ENCODE measurements at places on chromosomes 2 and 18. TPM values are rescaled to one million over a fixed set of nuclear protein-coding genes. Genes with fewer than 3 reads are reported as not detected.
A peak's percentile ranks its signal among the peaks of the same experiment; 100 is the strongest.

Gene TUBA3D
- not detected for total RNA-seq

Gene IKZF2
- total RNA-seq: 6.3 TPM

Gene TLX2
- total RNA-seq: 0.21 TPM

Gene SLC66A3
- total RNA-seq: 8.2 TPM

GRCh38 chr18:55587418-55588110 lies 428 bp downstream of the TCF4 start:
- DNase-seq: peak; percentile 31

GRCh38 chr2:127796389-127796788 lies 14.6 kb downstream of the WDR33 start:
- DNase-seq: no peak

DNA sequence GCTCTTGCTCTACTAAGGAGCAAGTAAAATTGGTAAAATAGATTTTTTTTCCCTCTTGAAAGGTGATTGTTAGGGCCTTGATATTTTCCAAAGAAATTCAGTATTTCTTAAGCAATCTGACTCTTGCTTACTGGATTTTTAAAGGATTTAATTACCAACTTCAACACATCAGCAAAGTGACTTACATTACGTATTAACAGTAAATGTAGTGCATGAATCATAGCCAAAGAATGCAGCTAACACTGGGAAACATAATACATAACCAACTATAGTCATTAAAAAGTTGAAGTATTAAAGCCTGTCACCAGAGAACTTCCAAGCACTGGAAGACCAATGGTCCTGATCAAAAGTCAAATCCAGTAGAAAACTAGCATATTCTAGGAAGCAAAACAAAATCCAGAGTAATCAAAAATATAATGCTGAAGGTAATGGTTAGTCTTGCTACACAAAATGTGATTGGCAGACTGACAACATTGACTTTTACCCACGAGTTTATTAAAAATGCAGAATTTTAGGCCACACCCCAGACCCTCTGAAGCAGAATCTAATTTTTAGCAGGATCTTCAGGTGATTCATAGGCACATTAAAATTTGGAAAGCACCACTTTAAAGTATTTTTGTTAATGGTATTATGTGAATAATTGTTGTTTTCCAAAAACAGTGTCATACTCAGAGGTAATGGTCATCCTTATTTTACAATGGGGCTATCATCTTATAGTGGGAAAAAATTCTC lies 31.8 kb upstream of the CAVIN2 start:
- DNase-seq: no peak

DNA sequence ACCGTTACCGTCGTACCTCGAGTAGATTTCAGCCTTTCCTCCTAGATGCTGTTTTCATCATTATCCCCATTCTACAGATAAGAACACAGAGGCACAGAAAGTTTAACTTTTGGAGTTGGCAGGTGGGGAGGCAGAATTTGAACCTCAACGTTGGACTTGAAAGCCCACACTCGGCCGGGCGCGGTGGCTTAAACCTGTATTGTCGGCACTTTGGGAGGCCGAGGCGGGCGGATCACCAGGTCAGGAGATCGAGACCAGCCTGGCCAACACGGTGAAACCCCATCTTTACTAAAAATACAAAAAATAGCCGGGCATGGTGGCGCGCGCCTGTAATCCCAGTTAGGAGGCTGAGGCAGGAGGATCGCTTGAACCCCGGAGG lies 11.5 kb downstream of the CATIP start:
- no peak for DNase-seq

- no peak for DNase-seq
These were observed 5.5 kb downstream of the ZNF396 start for GRCh38 chr18:35371412-35372195.

DNA sequence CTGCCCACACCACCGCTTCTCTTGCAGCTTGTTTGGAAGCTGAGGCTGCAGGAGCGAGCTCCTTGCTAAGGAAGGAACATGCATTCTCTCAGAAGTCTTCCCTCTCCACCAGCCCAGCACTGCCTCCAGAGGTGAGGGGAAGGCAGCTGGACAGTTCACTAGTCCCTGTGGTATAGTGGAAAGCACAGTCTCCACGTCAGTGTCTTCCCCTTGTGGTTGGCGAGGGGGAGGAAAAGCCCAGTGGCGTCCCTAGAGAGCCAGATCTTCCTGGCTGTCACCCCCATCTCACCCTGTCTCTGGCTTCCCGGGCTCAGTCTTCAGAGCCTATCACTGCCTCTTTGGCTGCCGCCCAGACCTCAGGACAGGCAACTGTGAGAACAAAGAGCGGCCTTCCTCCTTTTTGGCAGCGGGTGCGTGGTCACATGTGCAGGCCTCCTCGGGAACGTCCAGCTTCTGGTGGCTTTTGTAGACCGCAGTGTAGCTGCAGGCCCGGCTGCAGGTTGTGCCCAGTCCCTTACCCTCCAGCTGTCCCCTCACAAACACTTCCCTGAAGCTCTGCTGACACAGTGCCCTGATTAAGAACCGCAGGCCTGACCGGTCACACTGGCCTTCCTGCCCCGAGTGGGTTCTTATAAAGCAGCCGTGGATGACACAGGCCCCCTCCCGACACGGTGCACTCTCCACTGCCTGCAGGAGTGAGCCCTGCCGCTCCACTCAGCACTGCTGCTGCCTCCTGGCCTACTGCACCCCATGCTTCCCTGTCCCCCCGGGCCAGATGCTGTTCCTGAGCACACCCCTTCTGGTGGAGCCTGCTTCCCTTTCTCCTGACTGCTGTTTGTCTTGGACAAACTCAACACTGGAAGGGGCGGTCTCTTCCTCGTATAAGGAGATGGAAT lies 90.9 kb downstream of the RNF144A start:
- DNase-seq: no peak

- DNase-seq: no peak
These were observed 6.3 kb downstream of the YES1 start for GRCh38 chr18:805755-806110.

All from activated CD4-positive, alpha-beta T cell treated with anti-CD3 and anti-CD28 coated beads for 36 hours (primary cell).